ENCODE measurements at places on chromosomes 12 and 14.

- DNase-seq = peak; percentile 31
Observed at GRCh38 chr14:89011355-89012281, 187.2 kb downstream of the TTC8 start.

DNA sequence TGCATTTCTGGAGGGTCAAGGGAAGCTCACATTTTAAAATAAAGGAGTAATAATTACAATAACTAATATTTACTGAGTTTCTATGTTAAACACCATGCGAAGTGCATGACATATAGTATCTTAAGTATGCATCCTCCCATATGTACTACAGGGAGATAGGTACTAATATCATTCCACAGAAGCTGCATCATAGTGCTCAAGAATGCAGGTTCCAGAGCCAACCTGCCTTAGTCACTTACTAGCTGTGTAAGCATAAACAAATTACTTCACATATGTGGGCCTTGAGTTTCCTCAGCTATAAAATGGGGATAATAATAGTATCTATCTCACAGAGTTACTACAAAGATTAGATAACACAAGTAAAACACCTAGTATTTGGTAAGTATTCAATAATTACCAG, 18.3 kb downstream of the ARMH4 start:
- no peak for DNase-seq

DNA sequence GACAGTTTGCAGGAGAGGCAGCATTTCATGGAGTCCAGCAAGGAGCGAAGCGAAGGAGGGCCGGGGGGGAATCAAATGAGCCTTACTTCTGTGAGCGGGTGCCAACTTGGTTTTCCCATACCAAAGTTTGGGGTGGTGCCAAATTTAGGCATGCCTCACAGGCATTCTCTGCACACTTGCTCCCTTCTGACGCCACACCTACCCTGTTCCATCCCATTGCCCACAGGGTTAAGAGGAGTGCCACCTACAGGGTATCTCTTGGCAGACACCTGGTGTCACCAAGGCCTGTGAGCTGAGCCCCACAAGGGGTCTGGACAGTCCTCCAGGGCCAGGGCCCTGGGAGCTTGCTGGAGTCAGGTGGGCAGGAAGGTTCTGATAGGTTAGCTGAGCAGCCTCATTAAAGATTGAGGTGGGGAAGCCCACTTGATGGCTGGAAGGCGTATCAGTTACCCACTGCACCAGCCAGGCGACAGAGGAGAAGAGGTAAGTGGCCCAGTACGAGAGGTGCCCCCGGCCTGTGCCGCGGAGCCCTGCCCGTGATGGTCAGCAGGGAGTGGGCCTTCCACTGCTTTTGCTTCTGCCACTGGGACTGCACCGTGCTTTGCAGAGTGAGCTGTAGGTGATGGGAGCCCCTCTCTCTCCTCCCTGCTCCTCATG, 45.2 kb downstream of the DEGS2 start:
- DNase-seq = no peak

GRCh38 chr12:57523706-57524614, 1.3 kb downstream of the MBD6 start:
- no peak for DNase-seq

- no peak for DNase-seq
Observed at GRCh38 chr14:93039649-93040315, 75.9 kb downstream of the ITPK1 start.

GRCh38 chr14:99077076-99077843, 194.7 kb downstream of the BCL11B start:
- DNase-seq = no peak

DNA sequence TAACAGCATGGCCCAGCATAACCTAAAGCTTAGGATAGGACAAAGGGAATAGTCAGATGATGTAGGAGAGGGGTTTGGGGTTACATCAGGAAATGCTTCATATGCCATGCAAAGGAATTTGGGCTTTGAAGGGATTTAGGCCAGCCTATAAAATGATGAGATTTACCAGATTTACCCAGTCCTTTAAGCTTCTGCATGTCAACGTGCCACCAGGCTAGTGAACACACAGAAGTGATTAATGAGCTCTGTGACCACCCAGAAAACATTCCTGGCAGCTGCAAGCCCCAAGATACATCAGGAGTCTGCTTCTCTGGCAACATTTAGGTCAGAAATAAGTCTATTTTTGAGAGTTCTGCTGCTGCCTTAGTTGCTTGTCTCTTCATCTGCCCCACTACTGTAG, 118.3 kb downstream of the LRIG3 start:
- no peak for DNase-seq

- DNase-seq = no peak
Observed at GRCh38 chr12:25755971-25756260, 202.6 kb upstream of the RASSF8 start.

DNA sequence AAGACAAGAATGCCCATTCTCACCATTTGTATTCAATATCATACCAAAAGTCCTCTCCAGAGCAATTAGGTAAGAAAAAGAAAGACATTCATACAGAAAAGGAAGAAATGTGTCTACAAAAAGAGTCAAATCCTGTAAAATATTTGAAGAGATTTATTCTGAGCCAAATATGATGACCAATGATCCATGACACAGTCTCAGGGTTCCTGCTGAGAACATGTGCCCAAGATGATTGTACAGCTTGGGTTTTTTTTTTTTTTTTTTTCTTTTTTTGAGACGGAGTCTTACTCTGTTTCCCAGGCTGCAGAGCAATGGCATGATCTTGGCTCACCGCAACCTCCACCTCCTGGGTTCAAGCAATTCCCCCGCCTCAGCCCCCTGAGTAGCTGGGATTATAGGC, 296.2 kb downstream of the C12orf75 start:
- no peak for DNase-seq

Data from T47D (cell line).